B cell (primary cell): ENCODE measurements at places on chromosomes 3 and 15.

GRCh38 chr3:126464997-126465396 lies 10.7 kb downstream of the ZXDC start:
- no peak overlapping the region for H3K4me3 ChIP-seq
- no peaks in the 10 kb centered on the region for H3K27me3 ChIP-seq
- H3K36me3 ChIP-seq: peaks cover 29% of the 10 kb centered on the region

- H3K27ac ChIP-seq: no peak overlapping the region
- no peak overlapping the region for H3K4me3 ChIP-seq
- H3K27me3 ChIP-seq: no peaks in the 10 kb centered on the region
These were observed 890.7 kb upstream of the EPHA6 start for GRCh38 chr3:95923496-95924210.

DNA sequence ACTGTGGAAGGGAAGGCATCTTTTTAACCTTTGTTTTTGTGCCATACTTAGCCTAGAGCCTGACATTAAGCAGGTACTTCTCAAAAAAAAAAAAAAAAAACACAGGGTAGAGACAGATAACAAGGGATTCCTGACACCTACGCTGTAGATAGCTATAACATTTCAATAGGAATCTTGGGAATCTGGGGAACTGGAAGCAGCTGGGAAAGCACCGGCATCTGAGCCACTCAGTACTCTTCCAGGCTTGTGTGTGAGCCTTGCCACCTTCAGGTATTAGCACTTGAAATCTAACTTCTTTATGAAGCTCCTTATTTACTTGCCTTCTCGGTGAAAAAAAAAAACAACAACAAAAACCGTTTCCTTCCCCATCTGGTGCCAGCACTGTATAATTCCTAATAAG lies 46.8 kb downstream of the PIK3CA start:
- DNase-seq: no peak
- H3K27ac ChIP-seq: peak overlapping the region; percentile 46
- H3K4me1 ChIP-seq: peaks cover 29% of the 10 kb centered on the region
- no peaks in the 10 kb centered on the region for H3K27me3 ChIP-seq

GRCh38 chr3:6601374-6601773 lies 259.5 kb upstream of the GRM7 start:
- no peaks in the 10 kb centered on the region for H3K4me1 ChIP-seq
- no peak for DNase-seq
- H3K4me3 ChIP-seq: no peak overlapping the region
- no peaks in the 10 kb centered on the region for H3K36me3 ChIP-seq

- H3K27me3 ChIP-seq: no peaks in the 10 kb centered on the region
- no peak overlapping the region for H3K27ac ChIP-seq
- DNase-seq: no peak
- H3K36me3 ChIP-seq: no peaks in the 10 kb centered on the region
- H3K4me1 ChIP-seq: peaks cover 20% of the 10 kb centered on the region
These were observed 119.9 kb upstream of the RASGRP1 start for GRCh38 chr15:38684440-38685010.

GRCh38 chr3:191373327-191373726 lies 43.0 kb upstream of the UTS2B start:
- H3K4me3 ChIP-seq: no peak overlapping the region
- H3K27me3 ChIP-seq: no peaks in the 10 kb centered on the region
- no peak for DNase-seq
- peaks cover 2% of the 10 kb centered on the region for H3K36me3 ChIP-seq
- H3K27ac ChIP-seq: no peak overlapping the region

DNA sequence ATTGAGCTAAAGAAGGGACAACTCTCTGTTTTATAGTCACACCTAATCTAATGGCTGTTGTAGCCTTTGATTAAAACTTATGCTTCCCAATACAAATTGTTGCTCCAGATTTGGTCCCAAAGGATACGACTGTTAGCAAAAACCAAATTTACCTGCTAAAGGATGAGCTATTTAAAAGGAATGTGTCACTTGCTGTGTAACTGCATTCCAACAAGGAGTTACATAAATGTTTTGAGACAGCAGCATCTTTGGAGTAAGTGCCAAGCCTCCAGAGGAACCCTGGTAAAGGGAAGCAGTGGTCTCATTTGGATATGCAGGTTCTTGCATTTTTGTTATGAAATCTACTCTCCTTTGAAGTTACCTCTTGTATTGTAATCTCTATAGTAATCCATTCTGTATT lies 233.3 kb downstream of the THSD4 start:
- H3K4me1 ChIP-seq: no peaks in the 10 kb centered on the region
- H3K27me3 ChIP-seq: no peaks in the 10 kb centered on the region
- no peaks in the 10 kb centered on the region for H3K36me3 ChIP-seq
- H3K4me3 ChIP-seq: no peak overlapping the region
- no peak for DNase-seq
- no peak overlapping the region for H3K27ac ChIP-seq

DNA sequence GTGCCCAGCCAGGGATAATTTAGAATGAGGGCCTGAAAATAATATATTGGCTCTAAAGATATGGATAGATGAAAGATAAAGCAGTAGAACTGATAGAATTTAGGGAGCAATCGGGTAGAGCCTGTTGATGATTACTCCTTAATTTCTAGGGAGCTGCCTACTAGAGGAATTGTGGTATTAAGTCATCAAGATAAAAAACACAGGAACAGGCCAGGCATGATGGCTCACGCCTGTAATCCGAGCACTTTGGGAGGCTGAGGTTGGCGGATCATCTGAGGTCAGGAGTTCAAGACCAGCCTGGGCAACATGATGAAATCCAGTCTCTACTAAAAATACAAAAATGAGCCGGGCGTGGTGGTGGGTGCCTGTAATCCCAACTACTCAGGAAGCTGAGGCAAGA lies 130.4 kb downstream of the PCCB start:
- peaks cover 2% of the 10 kb centered on the region for H3K36me3 ChIP-seq
- DNase-seq: no peak
- no peak overlapping the region for H3K4me3 ChIP-seq

DNA sequence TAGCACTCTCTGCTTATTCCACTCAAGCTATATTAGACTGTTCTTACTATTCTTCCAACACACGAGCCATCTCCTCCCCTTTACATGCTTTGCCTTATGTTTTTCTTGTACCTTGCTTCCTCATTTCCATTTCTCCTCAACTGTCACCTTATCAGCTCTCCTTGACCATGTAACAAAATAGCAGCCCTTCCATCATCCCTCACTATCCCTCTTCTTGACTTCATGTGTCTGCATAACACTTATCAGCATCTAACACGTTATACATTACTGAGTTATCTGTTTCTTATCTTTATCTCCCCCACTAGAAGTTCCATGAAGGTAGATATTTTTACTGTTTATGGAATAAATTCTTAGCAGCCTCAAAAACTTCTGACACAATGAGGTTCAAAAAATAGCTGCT lies 45.3 kb downstream of the TRPM7 start:
- H3K36me3 ChIP-seq: peaks cover 62% of the 10 kb centered on the region
- no peak overlapping the region for H3K27ac ChIP-seq
- no peaks in the 10 kb centered on the region for H3K4me1 ChIP-seq
- H3K27me3 ChIP-seq: no peaks in the 10 kb centered on the region

GRCh38 chr3:27279123-27279522 lies 90.1 kb downstream of the NEK10 start:
- DNase-seq: no peak
- no peaks in the 10 kb centered on the region for H3K27me3 ChIP-seq
- no peak overlapping the region for H3K27ac ChIP-seq
- H3K36me3 ChIP-seq: no peaks in the 10 kb centered on the region

GRCh38 chr3:119595639-119596334 lies 1.9 kb upstream of the PLA1A start:
- no peak overlapping the region for H3K27ac ChIP-seq
- H3K4me1 ChIP-seq: peaks cover 15% of the 10 kb centered on the region
- H3K4me3 ChIP-seq: no peak overlapping the region
- no peaks in the 10 kb centered on the region for H3K36me3 ChIP-seq
- no peak for DNase-seq
- no peaks in the 10 kb centered on the region for H3K27me3 ChIP-seq

DNA sequence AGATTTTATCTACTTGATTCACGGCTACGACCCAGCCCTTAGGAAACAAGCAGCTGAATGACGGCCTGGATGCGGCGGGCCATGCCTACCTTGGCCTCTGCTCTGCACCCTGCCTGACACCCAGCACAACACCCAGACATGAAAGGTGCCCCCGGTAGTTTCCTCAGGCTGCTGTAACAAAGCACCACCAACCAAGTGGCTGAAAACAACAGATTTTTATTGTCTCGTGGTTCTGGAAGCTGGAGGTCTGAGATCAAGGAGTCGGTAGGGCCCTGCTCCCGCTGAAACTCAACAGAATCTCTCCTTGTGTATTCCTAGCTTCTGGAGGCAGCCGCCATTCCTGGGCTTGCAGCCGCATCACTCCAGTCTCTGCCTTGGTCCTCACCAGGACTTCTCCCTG lies 111.7 kb downstream of the ADCY5 start:
- H3K27ac ChIP-seq: no peak overlapping the region
- no peak overlapping the region for H3K4me3 ChIP-seq
- H3K36me3 ChIP-seq: no peaks in the 10 kb centered on the region
- no peaks in the 10 kb centered on the region for H3K4me1 ChIP-seq
- no peaks in the 10 kb centered on the region for H3K27me3 ChIP-seq

DNA sequence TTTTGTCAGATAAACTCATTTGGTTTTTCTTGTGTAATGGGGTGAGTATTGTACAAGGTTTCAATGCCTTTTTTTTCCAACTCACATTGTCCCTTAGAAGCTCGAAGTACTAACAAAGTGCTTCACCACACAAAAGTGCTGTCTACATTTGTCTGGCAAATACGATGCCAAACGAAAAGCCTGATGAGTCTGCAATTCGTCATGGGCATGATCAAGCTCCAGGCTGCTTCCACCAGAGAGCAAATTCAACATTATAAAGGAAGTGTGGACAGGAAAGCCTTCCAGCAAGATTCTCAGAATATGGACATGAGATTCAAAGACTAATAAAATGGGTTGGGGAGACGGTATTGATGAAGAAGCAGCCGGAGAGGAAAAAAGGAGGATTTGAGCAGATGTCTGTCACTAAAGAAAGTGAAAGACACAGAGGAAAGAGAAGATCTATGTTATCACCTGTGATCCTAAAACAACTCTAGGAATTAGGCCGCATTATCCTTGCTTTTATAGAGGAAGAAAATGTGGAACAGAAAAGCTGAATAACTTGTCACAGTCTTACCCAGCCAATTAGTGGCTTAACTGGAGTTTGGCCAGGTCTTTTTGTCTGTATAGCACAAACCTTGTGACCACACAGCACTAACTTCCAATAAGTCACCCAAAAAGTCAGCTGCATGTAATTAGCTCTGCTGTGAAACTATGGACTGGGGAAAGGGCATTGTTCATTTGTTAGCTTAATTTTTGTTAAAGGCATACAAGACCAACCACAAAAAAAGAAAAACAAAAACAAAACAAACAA lies 494.8 kb downstream of the FHIT start:
- H3K27ac ChIP-seq: no peak overlapping the region
- H3K27me3 ChIP-seq: no peaks in the 10 kb centered on the region
- H3K4me3 ChIP-seq: no peak overlapping the region

GRCh38 chr3:35639254-35640186 lies at the start of gene ARPP21:
Gene ARPP21, plus strand, starts transcription at chr3:35639525. Its CDS starts 42,227 bp downstream, at chr3:35681752.
- peaks cover 21% of the 10 kb centered on the region for H3K4me1 ChIP-seq
- peak; percentile 33 for DNase-seq
- H3K4me3 ChIP-seq: peak within 1 kb of the TSS; percentile 43
- H3K36me3 ChIP-seq: no peaks in the 10 kb centered on the region
- peaks cover 6% of the 10 kb centered on the region for H3K27me3 ChIP-seq

GRCh38 chr3:193998628-193999195 lies 137.2 kb upstream of the HES1 start:
- no peak for DNase-seq
- no peak overlapping the region for H3K27ac ChIP-seq
- H3K36me3 ChIP-seq: no peaks in the 10 kb centered on the region
- H3K27me3 ChIP-seq: no peaks in the 10 kb centered on the region
